ENCODE measurements at places on chromosomes 6 and 20.

- DNase-seq: peak; percentile 10
Measured at GRCh38 chr6:147508866-147509608, 547 bp downstream of the SAMD5 start.

DNA sequence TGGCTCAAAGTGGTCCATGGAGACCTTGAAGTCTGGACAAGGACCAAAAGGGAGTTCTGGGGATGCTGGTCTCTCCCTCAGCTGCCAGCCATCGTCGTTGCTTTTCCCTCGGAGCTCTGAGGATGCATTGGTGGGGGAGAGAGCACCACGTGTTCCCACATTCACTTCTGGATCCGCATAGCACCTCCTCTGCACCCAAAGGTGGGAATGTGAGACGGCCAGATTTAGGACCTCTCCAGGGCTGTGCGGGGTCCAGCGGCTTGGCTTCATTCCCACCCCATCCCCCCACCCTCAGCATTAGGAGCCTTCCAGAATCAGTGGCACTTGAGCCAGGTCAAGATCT is 1.1 kb downstream of the EPB41L1 start:
- DNase-seq: no peak

DNA sequence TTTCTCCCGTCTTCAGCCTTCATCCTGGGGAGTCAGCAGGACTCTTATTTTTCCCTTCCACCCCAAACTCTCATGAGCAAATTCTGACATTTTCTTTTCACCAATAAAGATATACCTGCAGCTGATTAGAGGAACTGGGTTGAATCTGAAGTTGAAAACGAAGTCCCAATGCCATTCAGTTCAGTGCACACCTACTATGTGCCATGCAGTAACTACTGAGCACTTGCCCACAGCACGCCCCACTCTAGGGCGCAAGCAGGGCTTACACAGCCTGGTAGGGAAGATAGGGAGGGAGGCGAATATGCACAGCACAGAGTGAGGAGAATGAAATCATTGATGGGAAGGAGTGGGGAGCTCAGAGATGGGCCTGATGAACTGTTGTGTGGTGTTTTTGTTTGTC is 401.6 kb downstream of the CDC5L start:
- DNase-seq: no peak

DNA sequence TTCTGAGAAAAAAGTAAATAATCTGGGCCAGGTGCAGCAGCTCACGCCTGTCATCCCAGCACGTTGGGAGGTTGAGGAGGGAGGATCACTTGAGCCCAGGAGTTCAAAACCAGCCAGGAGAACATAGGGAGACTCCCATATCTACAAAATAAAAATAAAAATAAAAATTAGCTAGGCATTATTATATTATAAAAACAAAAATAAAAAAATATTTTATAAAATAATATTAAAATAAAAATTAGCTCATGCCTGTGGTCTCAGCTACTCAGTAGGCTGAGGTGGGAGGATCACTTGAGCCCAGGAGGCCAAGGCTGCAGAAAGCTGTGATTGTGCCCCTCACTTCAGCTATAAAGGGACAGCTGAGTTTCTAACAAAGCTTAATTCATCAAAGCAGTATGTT is 362.9 kb downstream of the SMOC2 start:
- DNase-seq: no peak

GRCh38 chr20:43477193-43477592 is 19.5 kb downstream of the SRSF6 start:
- DNase-seq: no peak

DNA sequence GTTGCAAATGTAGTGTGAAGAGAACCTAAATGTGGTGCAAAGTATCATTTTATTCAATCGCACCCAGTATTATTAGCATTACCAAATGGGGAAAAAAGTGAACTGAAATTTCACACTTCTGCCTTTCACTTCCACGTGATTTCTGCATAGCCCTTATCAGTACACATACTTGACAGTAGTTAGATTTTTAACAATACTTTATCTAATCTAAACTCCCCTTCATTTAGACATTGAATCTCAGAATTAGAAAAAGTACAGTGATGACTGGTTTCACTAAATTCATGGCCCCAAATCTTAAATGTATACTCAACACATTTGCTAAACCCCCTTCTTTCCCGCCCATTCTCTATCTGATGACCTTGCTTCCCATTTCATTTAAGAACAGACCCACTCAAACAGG is 14.3 kb downstream of the STX7 start:
- no peak for DNase-seq

GRCh38 chr20:53611449-53611894 is 17.8 kb upstream of the ZNF217 start:
- DNase-seq: no peak

GRCh38 chr20:6007529-6008103 is 46.2 kb downstream of the LRRN4 start:
- DNase-seq: no peak

GRCh38 chr20:5024103-5024502 is 22.8 kb upstream of the SLC23A2 start:
- DNase-seq: no peak

DNA sequence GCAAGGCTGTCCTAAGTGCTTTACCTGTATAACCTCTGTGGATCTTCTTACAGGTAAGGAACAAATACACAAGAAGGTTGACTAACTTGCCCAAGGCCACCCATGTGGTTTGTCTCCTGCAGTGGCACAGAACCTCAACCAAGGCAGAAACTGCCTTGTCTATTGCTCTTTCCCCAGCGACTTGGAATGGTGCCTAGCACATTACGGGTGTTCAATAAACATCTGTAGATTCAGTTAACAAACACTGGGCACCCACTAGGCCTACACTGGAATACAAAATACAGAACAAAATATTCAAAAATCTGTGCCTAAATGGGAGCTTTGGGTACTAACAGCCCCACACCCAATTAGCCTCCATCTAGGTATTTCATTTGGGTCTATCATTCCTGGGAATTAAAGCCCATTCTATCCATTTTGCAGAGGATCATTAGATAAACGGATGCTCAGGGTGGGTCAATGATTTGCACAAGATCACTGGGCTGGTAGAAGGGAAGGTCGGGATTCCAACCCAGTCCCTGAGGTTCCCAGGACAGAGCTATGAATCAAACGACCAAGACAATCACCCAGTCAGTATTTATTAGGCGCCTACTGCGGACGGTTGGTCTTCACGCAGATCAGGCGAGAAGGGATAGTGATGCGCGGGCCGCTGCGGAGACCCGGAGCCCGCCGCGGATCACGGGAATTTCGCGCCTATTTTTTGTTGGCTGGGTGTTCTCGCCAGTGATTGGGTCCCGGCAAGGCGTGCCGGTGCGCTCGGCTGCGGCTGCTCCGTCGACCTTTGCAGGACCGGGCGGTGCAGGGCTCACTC is at the start of gene STK35:
STK35 (plus strand) TSS at position 771 of the 808 bp plus-strand sequence. CDS start 55 bp downstream, outside the sequence.
- DNase-seq: peak; percentile 81

GRCh38 chr20:50317609-50318008 is 127.0 kb downstream of the CEBPB start:
- DNase-seq: no peak

DNA sequence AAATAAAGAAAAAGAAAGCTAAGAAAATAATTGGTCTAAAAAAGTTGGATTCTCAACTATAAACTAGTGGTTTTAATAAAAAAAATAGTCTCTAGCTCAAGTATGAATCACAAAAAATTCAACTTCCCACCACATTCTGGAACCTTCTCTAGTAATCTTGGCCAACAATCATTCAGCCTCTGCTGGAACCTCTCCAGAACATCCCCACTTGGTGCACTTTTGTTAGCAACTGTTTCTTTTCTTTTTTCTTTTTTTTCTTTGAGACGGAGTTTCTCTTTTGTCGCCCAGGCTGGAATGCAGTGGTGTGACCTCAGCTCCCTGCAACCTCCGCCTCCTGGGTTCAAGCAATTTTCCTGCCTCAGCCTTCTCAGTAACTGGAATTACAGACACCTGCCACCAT is 35.7 kb downstream of the TXLNB start:
- no peak for DNase-seq

GRCh38 chr20:63008541-63009044 is 1.8 kb upstream of the BHLHE23 start:
- DNase-seq: no peak

- no peak for DNase-seq
Measured at GRCh38 chr20:57114290-57115005, 152.0 kb downstream of the BMP7 start.

DNA sequence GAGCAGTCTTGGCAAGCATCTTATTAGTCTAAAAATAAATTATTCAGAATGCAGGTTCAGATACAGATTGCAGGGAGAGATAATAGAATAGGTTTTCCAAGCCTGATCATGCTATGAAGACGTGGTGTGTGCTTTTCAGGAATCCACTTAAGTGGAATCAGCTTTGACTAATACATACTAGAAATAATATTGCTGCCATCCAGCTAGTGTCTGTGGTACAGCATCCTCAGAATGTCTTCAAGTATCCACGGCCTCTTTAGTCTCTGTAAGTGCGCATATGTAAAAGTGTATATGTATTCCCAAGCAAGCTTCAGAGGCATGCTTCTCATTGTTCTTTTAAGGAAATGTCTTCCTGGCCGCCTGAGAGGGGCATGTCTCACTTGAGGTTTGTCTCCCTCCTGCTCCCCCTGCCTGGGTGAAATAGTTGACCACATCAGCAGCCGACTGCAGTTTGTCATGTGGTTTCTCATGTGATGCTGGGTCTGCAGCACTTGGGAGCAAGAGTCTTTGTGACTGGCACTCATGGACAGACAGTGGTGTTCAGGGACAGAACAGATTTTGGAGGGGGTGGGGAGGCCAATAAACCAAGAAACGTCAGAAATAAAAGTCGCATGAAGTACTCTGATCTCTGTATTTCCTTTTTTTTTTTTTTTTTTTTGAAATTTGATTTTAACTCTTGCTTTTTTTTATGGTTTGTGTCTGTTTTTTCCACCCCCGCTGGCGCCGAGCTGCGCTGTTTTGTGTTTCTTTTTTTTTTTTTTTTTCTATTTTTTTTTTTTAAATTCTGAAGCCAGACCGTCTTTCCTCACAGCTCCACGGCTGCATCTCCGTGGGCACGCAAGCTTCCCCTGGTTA is 150.8 kb downstream of the PRL start:
- no peak for DNase-seq

Measured in activated CD4-positive, alpha-beta T cell treated with anti-CD3 and anti-CD28 coated beads, Interleukin-2, amount 50 U/mL, for 48 hours (primary cell).